Right lung (tissue), 10 donors: ENCODE measurements at places on chromosomes 1 and 21. TPM values are rescaled to one million over a fixed set of nuclear protein-coding genes. Genes with fewer than 3 reads are reported as not detected.

DNA sequence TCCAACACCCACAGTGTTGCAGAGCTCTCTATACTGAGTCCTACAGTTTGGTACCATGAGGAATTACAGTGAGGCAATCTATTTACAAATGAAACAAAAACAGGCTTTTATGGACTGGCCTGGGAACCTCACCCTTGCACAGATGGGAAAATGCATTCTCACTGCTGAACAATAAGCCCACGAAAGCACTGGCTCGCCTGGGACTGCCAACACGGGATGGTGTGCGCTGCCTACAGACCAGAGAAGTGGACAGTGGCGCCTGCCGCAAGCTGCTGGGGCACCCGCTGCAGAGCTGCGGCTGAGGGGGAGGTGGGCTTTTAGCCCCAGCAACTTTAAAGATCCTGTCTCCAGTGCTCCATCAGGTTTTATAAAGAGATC is 28.5 kb upstream of the ABCG1 start:
- no peak for DNase-seq

CAPN8 gene
- polyA plus RNA-seq, result 0.80 TPM

GRCh38 chr1:108830119-108831008 is 26.5 kb downstream of the AKNAD1 start:
- peak; percentile 55 for DNase-seq

DNA sequence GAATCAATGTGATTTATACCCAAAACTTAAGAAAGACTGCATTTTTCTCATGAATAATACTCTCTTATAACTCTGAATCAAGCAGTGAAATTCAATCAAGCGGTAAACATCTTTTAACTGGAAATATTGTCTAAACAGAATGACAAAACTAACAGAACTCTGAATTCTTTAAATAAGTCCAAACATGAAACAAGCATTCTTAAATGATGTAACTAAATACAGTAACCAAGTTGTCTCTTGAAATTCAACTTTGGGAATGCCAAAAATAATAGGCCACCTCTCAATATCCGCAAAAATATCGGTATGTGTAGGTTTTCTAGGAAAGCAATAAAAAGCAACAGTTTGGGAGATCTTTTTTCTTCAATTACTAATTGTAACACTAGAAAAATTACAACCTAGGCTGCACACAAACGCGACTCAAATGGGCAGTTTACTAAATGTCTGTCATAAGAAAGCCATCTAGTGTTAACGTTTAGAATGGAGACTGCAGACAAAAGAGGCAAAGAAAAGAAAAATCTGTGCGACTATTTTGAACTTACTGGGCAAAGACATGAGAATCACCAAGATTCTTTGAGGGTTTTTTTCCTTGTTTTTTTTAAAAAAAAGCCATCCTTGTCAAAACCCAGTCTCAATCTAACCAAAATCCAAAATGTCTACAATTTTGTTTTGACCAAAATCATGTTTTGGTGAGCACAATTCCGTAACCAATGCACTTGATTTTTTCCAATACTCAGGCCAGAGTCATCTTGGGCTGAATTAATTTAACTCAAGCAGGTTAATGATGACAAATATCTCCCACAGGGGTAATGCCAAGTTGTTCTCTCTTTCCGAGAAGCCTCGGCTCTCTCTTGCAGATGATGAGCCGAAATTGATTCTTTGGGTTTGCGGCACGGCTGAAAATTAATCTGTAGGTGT is 1.3 kb downstream of the SIPA1L2 start:
- DNase-seq, result no peak

- DNase-seq, result no peak
Observed at GRCh38 chr1:242651817-242652216, 127.3 kb upstream of the PLD5 start.

ANGPTL3 gene
- 0.39 TPM for polyA plus RNA-seq

ANKRD65 gene
- 46.8 TPM for polyA plus RNA-seq

- no peak for DNase-seq
Observed at GRCh38 chr1:183239220-183239742, 53.2 kb downstream of the LAMC2 start.

- no peak for DNase-seq
Observed at GRCh38 chr1:92759361-92759760, 25.5 kb downstream of the EVI5 start.

DNA sequence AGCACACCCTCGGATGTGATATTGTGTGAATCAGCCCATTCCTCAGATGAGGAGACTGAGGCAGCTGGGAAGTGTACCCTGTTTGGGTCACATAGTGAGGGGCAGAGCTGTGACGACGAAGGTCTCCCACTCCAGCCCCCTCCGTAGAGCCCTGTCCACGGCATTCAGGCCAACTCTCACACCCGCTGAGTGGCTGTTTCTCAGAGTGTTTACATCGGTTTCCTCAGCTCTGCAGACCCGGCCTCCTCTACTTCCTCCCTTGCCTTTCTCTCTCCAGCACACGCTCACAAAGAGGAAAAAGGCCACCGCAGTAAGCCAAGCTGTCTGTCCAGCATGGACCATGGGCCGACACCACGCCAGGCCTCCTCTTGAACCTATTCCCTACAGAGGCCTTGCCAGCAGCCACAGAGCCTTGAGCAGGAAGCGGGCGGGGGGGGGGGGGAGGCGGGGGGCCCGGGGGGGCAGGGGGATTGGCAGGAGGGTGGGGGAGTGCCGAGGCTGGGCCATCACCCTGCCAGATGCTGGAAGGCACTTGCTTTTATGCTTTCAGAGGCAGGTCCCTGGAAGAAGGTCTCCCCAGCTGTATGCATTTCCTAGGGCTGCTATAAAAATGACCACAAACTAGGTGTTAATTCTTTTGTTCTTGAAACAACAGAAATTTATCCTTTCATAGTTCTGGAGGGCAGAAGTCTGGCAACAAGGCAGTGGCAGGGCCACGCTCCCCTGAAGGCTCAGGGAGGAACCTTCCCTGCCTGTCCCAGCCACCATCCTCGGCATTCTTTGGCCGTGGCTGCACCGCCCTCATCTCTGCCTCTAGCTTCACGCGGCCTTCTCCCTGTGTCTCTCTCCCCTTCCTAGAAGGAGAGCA is 178.4 kb downstream of the PSMG1 start:
- peak; percentile 91 for DNase-seq

- DNase-seq, result no peak
Observed at GRCh38 chr1:233675893-233676292, 62.0 kb downstream of the KCNK1 start.

DNA sequence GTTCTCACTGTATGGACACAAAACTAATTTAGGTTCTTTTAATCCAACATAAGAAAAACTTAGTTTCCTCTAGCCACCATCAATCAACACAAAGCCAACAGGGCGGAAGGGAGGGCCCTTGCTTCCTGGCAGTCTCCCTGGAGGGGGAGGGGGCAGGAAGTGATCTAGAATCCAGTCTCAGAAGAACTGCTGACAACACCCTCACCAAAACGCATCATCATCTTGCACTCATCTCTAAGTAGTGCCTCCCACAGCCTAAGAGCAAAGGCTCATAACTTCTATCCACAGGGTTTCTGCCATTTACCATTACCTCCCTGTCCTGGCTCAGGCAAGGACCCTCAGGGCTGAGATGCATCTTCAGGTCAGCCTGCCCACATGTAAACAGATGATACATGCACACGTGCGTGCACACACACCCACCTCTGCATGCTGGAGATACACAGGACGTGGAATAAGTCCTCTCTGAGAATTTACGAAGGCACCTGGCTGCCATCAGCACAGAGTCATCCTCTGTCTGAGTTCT is 20.5 kb downstream of the HIVEP3 start:
- no peak for DNase-seq

PTGER3 gene
- polyA plus RNA-seq, result 0.41 TPM

- DNase-seq, result no peak
Observed at GRCh38 chr1:244917073-244917670, 52.8 kb upstream of the HNRNPU start.

- DNase-seq, result no peak
Observed at GRCh38 chr1:238401144-238401543, 510.4 kb upstream of the ZP4 start.

CELA3A gene
- not detected for polyA plus RNA-seq

DNA sequence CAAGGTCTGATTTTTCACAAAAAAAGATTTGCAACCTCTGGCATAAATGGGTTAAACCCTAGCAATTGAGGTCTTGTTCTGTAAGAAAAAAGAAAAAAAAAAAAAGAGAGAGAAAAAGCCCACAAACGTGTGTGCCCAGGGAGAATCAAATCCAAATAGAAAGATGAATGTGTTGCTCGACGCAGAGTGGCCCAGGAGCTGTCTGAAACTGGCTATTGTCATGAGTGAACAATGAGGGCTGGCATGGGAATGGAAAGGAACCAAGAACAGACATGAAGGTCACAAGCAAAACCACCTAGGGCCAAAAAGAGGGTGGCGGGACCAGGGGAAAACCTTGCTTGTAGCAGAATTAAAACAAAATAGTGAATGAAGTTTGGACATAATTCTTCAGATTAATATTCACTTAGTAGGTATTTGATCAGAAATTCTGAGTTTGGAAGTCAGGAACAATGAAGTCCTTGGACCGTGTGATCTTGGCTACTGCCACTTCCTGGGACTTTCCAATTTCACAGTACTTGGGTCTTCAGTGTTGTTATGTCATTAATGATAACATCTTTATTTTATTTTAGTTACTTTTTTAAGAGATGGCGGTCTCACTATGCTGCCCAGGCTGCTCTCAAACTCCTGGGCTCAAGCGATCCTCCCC is 3.1 kb downstream of the ENO1 start:
- no peak for DNase-seq

DNAJC28 gene
- polyA plus RNA-seq, result 3.7 TPM

DNA sequence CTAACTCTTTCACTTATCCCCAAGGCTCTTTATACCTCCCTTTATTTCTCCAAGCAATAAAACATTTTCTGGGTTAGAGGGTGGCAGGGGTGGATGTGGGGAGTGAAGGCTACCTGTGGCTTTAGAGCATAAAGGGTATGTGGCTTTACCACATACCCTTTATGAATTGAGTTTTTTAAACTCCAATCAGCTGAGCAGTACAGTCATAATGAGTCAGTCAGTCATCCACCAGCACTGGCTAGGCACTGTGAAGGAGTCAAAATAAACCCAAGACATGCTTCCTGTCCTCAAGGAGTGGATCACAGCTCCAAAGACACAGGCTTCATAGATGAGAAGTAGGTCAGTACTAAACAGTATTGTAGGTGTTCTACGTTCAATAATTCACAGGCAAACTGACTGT is 2.6 kb upstream of the TDRD10 start:
- no peak for DNase-seq

DNA sequence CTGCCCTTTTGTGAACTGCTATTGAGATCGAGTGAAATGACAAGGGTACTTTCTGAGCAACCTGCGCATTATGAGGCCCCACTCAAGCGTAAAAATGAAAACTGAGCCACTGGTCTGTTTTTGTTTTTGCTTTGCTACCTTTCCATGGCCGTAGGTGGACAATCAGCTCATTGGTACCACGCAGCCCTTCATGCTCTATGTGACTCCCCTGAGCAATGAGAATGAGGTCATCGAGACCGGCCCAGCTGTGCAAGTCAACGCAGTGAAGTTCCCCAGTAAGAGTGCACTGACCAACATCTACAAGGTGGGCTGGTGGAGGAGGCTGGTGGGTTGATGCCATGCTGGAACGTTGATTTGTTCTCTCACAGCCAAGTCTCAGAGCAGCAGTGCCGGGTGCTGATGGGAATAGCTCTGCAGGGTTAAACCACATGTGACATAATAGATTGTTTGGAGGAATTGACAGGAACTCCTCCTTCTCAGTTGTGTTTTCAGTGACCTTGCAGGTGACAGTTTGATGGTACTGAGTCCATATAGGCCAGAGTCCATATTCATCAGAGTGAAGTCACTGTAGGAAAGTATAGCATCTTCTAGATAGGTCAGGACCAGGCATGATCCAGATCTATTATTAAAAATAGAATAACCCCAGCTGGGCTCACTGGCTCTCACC is 170.3 kb downstream of the VPS13D start:
- DNase-seq, result no peak

AVPR1B gene
- 0.08 TPM for polyA plus RNA-seq

DNA sequence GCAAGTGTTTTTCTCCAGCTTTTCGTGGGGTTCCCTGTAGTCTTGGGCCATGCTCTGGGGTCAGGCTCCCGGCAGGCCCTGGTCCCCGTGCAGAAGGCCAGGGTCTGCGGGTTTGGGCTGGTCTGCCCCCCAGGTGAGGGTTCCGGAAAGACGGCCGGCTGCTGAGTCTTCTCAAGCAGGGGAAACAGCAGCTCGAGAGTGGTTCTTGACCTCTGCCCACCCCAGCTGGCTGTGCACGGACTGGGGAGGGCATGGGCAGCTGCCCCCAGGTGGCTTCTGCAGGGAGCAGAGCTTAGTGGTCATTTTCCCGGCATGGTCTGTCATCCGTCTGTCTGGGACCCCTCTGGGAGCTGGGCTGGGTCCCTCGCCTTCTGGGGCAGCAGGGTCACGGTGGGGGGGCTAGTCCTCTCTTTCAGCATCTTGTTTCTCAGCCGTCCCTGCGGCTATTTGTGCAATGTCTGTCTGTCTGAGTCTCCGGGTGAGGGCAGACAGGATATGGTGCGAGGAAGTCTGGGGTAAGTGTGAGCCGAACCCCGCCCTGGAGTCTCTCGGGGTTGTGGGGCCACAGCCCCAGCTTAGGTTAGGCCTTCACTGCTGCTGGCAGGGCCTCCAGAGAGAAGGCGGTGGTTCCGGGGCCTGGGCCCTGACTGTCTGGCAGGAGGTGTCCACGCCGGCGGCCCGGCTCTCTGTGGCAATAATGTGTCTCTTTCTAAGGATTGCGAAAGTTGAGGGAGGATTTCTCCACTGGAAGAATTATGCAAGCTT is 6.1 kb downstream of the SKI start:
- DNase-seq, result peak; percentile 87

DNA sequence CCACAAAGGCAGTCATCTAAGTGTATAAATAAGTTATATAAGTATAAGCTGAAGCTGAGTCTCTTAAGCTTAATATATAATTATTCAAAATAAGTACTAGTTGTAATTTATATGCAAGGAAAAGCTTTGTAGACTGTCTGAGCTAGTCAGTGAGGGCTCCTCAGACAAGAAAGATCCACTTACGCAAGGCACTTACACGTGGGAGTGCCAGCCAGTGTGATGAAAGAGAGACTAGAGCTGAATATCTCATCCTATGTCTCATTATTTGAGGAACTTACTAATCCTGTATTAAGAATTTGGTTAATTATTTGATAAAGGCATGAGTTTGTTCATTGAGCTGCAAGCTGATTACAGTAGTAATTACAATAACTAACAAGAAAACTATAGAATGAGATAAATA is 146.9 kb downstream of the PDE4B start:
- DNase-seq, result no peak
